ENCODE measurements at places on chromosomes 5 and 9.

DNA sequence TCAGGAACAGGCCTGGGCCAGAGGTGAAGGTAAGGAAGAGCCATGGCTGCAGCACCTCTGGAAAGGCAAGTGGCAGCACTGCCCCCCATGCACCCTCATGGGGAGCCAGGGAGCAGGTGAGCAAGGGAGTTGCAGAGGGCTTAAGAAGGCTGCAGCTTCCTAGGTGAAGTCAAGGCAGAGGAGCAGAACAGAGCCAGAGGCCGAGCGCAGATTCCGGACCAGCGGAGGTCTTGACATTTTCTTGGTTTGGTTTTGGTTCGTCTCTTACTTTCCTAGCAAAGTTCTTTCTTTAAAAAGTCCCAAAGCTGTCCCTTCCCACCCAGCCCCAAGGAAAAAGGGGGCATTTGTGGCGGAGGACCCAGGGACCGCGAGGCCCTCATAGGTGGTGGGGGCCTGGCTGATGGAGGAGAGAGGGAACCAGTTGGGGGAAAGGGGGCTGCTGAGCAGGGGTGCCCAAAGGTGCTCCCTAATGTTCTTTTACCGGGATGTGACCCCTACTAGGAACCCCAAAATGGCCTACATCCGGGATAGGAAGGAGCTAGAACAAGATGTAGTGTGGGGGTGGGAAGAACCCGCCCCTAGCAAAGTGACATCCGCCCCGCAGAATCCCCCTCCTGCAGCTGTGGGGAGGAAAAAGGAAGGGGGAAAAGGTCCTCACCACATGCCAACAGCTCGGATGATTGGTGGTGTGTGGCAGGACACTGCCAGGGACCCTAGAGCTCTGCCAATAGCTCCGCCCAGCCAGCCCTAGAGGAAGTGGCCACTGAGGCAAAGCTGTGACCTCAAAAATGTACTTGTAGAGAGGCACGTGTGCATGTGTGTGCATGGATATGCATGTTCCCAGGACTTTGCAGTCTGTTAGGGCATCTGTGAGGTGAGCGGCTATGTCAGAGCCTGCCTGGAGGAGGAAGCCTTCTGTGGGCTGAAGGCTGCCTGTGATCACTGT is 914 bp upstream of the CD72 start:
- peak; percentile 65 for DNase-seq

DNA sequence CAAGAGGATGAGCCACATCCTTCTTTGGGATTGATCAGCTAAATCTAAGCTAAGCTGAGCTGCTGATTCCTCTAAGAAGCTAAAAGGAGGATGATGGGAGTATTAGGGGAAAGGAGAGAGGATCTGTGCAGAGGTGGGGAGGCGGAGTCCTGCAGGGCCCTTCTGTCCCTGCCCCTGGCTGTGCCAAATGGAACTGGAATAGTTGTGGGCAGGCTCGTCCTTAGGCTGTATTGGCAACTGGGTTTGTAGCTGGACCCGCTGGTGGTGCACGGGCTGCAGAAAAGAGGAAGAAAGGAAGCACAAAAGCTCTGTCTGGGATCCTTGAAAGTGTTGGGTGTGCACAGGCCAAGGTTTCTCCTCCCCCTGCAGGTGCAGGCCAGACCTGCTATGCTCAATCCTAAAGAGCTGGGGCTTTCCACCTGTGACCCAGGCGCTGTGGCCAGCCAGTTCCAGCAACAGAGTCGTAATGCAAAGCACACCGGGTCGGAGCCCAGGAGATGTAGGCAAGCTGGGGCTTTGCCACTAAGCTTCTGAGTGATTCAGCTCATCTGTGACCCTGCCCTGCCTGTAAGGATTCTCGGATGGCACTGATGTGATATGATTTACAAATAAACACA is 9.8 kb downstream of the CLTB start:
- DNase-seq = peak; percentile 7

GRCh38 chr9:5800969-5801738 is 31.8 kb downstream of the ERMP1 start:
- DNase-seq = no peak

DNA sequence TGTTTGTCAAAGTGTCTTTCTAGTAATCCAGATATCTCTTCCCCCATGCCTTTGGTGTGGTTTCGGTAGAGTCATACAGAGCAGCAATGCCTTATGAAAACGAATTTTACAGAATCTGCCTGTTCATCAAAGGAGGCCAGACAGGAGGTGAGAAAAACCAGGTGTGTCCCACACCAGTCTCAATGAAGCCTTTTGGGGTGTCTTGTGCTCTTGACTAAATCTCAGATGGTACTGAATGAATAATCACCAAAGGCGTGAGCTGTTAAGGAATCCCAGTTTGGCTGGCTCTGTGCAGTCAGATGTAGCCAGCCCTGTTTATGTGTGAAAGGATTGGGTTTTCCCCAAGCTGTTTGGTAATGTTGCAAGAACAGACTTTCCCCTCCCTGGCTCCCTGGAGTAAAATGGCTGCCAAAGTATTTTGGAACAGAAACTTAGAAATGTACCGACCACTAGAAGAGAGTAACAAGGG is 70.8 kb upstream of the CDKN2B start:
- peak; percentile 17 for DNase-seq

DNA sequence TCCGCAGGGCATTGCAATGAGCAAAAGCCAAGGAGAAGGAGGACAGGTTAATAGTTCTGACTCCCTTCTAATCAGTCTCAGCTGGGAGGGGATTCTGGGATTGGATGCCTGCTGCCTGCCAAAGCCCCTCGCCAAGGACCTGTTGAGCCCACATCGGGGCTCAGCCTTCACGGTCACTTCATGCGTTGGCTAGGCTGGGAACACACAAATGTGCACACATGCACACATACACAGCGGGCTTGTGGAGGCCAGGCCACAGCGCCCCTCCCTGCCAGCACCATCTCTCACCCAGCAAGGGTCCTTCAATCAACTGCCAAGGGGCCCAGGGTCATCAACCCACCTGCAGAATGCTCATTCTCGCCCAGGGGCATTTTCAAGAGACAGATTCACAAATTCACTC is 113.9 kb downstream of the C5orf15 start:
- DNase-seq = no peak

DNA sequence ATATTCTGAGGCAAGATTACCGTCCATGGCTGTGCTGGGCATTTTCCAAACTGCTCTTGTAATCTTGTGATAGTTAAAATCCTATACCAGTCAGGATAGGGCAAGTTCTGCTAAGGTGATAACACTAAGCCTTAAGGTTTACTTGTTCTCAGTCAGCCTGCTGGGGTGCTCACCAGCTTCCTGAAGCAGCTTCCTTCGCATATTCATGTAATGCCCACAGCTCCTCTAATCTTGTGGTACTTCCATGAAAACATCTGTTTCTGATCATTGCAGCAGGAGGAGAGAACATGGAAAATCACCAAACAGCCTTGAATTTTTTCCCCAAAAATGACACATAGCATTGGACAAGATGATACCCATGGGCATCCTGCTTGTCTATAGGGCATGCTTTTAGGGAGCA is 473.2 kb downstream of the MED10 start:
- no peak for DNase-seq

DNA sequence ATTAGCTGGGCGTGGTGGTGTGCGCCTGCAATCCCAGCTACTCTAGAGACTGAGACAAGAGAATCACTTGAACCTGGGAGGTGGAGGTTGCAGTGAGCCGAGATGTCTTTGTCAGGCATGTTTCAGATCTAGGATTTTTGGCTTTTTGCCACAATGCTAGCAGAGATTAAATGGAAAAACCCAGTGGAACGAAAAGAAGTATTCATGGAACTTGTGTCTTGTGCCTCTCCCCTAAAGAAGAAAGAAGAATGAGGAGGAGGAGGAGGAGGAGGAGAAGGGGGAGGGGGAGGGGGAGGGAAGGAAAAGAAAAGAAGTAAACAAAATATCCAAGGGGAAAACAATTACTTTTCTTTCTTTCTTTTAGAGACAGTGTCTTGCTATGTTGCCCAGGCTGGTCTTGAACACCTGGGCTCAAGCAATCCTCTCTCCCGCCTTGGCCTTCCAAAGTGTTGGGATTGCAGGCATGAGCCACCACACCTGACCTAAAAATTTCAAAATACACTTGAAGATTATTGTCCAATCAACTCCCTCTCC is 106.0 kb downstream of the ARRDC3 start:
- no peak for DNase-seq

DNA sequence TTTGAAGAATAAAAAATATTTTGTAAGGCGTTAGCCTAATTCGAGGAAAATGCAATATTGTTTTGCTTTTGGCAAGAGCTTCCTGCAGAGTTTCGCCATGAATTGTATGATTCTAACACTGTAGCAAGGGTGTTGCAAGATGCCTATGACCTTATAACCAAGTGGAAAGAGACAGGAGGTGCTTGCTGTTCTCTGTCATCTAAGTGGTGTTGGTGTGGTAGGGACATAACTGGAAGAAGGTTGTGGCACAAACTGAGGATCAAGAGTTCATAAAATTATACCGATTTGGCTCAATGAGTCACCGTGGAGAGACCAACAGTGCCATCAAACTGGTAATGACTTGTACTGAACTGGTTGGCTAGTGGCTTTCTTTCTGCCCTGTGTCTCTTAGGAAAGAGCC is 6.3 kb downstream of the STC2 start:
- DNase-seq = no peak

DNA sequence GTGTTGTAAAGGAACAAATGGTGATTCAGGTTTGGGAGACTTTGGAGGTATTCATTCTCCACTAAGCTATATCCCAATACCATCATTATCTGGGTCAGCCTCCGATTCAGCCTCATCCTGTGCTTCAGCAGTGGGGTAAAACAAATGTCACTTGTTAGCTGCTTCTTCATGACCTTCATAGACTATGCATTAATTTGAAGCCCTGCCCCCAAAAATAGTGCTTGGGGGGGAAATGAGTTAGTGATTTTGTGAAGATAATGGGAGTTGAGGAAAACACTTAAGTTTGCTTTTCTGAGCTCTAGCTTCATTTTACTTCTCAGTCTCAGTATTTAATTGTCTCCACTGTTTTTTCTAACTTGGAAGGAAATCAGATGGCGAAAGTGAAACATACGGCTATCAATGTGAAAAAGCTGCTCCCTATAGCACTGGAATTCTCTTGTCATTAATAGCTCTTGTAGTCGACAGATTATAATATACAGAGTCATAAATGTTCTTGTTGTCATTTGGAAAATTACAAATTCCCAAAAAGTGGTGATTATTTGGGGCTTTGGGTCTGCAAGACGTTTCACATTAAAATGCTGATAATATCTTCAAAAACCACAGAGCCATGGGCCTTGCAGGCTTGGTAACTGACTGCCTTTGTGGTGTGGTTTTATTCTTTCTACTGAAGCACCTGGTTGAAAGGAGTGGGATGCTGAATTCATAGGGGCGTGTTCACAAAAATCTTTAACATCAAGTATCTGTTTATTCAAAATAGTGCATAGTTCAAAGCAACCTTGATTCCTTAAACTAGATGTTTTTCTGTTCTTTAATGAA is 40.0 kb downstream of the PIK3R1 start:
- peak; percentile 84 for DNase-seq

DNA sequence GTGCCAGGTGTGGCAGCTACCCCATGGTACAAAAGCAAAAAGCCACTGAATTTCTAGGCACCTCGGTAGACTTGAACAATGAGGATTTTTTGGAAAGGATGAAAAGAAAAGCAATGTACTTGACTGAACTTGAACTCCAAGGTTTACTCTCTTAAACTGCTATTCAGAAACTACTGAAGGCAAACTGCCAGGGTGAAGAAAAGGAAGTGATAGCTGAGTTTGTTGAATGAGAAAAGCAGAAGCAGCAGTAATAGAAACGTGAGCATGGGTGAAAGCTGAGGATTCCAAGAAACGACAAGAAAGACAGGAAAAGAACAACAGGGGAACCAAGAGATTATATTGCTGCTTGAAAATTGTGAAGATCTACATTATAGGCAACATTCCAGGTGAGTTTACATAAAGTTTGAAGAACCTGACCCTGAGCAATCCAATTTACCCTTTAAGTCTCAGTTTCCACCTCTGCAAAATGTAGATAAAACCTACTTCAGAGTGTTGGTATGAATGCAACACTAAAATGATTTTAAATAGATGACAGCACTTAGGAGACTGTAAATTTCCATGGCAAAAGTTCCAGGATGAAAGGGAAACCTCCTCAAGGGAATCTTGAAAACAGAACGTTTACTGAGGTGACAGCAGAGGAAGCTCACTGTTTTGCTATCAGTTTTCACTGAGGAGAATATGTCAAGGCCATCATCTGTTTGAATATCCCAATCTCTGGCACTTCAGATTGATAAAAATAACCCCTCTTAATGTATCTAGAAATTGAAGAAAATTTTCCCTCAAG is 245.8 kb downstream of the SPATA31D1 start:
- no peak for DNase-seq

DNA sequence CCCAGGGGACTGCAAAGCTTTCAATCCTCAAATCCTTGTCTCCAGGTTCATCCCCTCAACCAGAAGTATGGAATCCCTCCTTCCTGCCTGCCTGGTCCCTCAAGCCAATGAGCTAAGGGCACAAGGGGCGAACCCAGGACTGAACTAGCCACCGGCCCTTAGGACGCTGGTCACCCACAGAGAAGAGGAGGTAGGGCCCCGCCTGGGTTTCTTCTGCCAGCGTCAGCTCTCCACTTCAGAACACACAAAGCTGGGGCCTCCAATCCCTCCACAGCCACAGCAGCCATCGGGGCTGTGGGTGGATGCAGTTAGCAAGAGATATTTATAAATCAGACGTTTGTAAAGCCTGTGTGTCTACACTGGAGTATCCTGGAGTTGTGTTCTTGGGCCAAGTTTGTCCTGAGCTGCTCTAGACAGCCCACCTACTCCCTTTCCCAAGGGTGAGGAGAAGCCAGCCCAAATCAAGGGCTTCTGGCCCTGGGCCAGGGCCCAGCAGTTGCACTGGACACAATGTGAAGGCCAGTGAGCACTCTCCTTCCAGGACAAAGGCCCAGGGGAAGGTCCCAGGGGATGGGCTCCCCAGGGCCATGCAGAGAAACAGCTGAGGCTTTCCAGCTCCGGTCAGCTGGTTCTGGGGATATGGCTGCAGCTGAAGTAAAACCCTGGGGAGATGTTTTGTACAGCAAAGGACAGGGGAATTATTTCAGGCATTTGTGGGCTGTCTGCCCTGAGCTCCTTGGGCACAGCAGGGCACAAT is 18.9 kb downstream of the AMBP start:
- DNase-seq = no peak

DNA sequence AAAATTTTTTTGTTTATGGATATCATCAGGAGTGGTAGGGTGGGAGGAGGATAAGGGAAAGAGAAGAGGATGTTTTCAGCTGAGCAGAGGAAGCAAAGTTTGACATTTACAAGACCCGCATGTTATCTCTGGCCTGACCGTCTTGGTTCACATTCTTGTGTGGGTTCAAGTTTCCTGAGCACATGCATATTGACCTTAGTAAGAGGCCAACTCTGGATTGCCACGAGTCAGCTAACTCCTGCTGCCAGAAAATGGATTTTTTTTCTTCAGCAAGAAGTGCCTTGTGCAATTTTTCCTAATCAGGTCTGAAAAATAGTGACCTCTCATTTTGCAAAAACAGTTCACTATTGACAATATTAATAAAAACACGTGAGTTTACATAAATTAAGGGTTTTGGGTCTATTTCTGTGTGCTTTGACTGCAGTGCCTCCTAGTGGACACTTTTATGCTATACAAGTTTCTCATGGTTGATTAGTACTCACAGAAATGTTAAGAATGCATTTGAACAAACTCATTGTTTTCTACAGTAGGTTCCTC is 27.1 kb upstream of the BASP1 start:
- no peak for DNase-seq

- DNase-seq = no peak
Observed at GRCh38 chr5:3564116-3564515, 31.5 kb upstream of the IRX1 start.
